Cortex of kidney (tissue), 1 donor: ENCODE measurements at places on chromosomes 13 and 19.
A peak's percentile ranks its signal among the peaks of the same experiment; 100 is the strongest.

GRCh38 chr19:5290336-5291262, 50.0 kb downstream of the PTPRS start:
- no peak for DNase-seq

- DNase-seq = no peak
These were observed 61.0 kb downstream of the RASA3 start for GRCh38 chr13:114071410-114071809.

- no peak for DNase-seq
These were observed 173.9 kb downstream of the ZIC5 start for GRCh38 chr13:99797691-99798090.

DNA sequence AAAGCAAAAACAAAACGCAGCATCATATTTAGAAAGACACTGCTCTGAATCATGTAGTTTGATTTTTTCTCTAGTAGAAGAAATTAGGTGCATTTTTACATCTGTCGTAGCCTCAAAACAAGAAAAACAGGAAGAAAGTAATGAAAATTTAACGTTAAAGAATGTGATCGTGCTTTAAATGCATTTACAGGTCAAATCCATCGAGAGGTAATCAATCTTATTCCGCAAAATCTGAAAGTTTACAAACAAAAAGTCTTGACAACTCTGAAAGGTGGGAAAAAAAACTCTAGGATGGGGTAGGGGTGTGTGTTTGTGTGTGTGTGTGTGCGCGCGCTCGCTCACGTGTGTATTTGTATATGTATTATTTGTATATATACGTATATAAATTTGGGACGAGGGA, 10.2 kb downstream of the POU4F1 start:
- DNase-seq = no peak

DNA sequence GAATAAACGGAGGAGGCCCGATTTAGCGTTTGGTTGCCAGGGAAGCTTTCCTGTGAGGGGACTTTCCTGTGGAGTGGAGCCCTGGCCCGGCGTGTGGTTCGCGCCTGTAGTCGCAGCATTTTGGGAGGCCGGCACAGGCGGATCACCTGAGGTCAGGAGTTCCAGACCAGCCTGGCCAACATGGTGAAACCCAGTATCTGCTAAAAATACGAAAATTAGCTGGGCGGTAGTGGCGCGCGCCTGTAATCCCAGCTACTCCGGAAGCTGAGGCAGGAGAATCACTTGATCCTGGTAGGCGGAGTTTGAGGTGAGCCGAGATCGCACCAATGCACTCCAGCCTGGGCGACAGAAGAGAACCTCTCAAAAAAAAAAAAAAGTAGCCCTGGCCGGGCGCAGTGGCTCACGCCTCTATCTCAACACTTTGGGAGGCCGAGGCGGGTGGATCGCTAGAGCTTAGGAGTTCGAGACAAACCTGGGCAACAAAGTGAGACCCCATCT, 6.9 kb downstream of the KANK3 start:
- DNase-seq = no peak

DNA sequence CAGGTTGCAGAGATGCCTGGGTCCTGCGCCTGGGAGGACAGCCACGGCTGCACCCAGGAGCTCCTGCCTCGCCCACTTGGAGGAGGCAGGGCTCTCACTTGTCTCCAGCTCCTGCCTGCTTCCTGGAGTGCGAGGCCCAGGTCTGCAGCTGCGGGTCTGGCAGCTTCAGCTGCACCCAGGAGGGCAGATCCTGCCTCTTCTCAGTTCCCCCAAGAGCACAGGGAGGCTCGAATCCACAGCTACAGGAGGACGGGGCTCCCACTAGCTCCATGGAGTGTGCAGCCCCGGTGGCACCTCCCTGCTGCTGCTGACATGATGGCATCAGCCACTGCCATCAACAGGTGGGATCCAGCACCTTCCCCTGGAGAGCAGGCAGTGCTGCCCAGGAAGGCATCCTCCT, 4.5 kb downstream of the ZNF554 start:
- DNase-seq = no peak

DNA sequence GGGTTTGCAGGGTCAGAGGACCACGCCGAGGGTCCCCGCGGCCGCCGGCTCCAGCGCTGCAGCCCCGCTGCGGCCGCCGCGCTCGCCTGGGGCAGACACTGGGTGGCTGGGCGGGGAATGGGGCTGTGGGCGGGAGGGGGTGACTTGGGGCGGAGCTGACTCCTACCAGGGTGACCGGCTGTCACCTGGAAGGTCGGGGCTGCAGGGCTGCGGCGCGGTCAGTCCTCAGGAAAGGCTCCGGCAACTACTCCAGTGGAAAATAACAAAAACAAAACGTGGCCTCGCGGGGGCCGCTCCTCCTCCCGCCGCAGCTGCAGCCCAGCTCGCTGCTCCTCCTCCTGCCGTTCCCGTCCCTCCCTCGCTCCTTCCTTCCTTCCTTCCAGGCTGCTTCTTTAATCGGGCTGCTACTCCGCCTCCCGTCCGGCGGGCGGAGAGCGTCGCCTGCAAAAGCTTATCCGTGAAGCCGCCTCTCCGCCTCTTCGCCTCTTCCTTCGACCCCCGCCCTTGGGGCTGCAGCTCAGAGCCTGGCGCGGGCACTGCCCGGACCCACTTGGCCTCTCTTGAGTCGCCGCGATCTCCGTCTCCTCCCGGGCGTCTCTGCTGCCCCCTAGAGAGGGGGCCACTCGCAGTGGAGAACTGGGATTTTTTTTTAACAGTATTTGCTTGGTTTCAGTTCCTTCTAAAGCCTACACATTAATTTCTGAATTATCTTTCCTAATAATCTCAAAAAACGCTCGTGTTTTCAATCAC, at the start of gene TBC1D4:
TBC1D4 (minus strand) TSS at position 100 of the 750 bp plus-strand sequence. CDS start 402 bp downstream, outside the sequence.
- DNase-seq = peak; percentile 44

DNA sequence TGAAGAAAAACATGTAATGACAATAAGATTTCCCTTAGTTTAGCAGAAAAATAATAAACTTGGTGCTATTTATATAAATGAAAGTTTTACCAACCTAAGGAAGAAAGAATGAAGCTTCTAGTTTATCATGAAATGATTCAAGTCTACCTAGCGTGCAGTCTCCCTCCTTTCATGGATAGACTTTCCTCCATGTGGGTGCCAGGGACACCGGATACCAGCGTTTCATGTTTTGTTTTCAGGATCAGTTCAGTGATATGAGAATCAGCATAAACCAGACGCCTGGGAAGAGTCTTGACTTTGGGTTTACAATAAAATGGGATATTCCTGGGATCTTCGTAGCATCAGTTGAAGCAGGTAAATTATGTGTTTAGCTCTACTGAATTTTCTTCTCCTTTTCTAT, 196.7 kb downstream of the LMO7 start:
- DNase-seq = no peak

GRCh38 chr19:29590278-29590677, 15.8 kb upstream of the POP4 start:
- no peak for DNase-seq

DNA sequence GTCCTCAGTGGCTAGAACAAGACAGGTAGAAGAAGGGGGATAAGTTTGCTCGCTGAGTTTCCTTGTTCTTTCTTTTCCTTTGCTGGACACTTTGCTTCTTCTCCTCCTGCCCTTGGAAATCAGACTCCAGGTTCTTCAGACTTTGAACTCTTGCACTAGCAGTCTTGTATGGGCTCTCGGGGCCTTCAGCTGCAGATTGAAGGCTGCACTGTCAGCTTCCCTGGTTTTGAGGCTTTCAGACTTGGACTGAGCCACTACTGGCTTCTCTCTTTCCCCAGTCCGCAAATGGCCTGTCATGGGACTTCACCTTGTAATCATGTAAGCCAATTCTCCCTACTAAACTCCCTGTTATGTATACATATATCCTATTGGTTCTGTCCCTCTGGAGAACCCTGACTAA, 379.8 kb downstream of the NDFIP2 start:
- DNase-seq = no peak

- DNase-seq = no peak
These were observed 2134.7 kb downstream of the PCDH9 start for GRCh38 chr13:65095161-65096082.

- no peak for DNase-seq
These were observed 13.8 kb downstream of the HRC start for GRCh38 chr19:49141352-49141751.

DNA sequence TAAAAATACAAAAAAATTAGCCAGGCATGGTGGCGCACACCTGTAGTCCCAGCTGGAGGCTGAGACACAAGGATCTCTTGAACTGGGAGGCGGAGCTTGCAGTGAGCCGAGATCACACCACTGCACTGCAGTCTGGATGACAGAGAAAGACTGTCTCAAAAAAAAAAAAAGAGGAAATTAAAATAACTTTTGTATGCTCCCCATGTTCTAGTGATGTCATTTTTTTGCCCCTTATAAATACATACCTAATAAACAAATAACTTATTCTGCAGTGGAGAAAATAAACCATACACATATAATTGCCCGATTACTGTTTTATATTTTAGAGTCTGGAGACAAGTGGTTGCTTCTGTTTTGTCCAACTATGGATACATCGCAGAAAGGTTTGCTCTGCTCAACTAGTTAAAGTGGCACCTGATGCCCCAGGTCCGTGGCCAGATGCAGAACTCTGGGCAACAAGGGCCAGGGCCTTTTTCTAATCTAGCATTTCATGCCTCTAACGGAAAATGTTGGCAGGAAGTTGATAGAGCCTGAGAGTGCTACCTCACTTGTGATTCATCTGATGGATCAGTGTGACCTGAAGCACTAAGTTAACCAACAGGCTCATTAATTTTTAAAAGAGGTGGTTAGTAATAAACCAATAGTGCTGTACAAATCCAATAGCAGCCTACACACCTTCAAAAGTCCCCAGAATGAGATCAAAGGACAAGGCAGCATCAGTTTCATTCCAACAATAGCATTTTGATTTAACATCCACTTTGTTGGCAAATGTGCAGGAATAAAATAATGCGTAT, 18.8 kb downstream of the UBE2L5 start:
- no peak for DNase-seq

DNA sequence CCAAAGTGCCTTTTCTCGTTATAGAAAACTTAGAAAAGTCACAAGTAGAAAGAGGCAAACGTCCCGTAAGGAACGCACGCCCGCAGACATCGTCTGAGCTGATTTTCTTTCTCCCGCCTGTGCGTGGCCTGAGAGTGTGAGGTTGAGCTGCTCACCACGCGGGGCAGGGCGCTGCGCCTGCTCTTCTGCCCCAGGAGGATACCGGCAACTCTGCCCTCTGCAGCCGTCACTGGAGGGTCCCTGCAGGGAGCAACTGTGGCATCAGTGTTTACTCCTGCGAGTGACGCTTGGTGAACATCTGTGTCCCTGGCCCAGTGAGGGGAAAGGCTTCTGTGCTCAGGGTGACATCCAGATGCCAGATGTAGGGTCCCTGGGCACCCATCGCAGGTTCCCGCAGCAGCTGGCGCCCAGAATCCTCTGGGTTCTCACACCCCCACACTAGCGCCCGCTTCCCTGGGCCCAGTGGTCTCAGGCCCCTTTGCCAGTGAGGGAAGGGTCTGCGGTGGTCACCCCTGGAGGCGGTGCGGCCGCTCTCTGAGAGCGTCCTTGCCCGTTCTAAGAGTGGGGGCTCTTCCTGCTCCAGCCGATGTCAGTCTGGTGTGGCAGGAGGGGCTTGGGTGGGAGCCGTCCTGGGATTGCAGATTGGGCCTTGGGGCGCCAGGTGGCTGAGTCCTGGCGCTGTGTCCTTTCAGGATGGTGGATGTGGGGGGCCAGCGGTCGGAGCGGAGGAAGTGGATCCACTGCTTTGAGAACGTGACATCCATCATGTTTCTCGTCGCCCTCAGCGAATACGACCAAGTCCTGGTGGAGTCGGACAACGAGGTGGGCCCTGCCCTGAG, 17.4 kb upstream of the GNA15 start:
- DNase-seq = no peak

DNA sequence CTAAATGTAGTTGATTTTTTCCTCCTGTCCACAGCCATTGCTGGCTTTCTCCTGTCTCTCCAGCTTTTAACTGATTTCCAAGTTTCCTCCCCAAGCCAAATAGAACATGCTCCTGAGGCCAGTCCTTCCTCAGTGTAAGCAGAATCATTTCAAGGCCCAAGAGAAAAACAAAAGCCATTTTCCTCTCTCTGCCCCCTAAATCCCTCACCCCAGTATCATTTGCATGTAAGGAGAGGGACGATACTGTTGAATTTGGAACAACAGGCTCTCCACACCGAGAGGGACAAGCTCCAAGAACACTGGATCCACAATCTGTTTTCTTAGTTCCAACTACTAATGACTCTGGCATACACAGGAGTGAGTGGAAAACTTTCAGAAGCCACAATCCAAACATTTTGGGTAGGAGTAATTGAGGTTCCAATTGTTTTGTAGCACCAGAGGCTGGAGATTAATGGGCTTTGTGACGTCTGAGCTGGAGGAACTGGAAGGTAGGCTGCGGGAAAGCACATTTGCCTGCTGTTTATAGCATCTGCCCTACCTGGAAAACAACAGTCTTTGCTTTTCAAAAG, 156.8 kb downstream of the FLT1 start:
- DNase-seq = no peak
